Body of pancreas (tissue), 4 donors: ENCODE measurements at places on chromosomes 12 and 14. TPM values are rescaled to one million over a fixed set of nuclear protein-coding genes. Genes with fewer than 3 reads are reported as not detected.

The GYS2 gene
- total RNA-seq: not detected

The SSTR1 gene
- 1.3 TPM for total RNA-seq

The KRT72 gene
- total RNA-seq: not detected

The TMEM106C gene
- 47.0 TPM for total RNA-seq

The PTPRB gene
- 9.9 TPM for total RNA-seq

The SERPINA9 gene
- not detected for total RNA-seq
